ENCODE measurements at places on chromosomes 4 and X. TPM values are rescaled to one million over a fixed set of nuclear protein-coding genes. Genes with fewer than 3 reads are reported as not detected.

CT45A1 gene
- not detected for total RNA-seq

IGBP1 gene
- 89.7 TPM for total RNA-seq

ARMCX4 gene
- total RNA-seq = 0.10 TPM

DNA sequence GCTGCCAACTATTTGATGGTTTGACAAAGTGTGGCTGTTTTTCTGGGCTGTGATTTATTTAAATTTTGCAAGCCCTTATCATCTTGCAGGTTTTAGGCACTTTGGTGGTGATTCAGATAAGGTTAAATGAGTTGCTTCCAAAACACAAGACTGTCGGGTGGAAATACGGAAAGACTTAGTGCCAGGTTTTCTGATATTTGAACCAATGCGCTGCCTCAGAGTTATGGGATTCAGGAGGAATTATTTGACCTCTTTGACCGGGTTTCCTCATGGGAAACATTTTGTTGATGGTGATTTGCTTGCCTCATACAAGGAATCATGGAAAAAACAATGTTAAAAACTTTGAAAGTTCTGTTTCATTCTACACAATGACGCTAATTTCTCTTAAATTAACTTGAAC lies 136.1 kb upstream of the MAP9 start:
- DNase-seq = no peak

All from NCI-H460 (cell line).